ENCODE measurements at places on chromosomes 12 and 14. TPM values are rescaled to one million over a fixed set of nuclear protein-coding genes. Genes with fewer than 3 reads are reported as not detected.

DNA sequence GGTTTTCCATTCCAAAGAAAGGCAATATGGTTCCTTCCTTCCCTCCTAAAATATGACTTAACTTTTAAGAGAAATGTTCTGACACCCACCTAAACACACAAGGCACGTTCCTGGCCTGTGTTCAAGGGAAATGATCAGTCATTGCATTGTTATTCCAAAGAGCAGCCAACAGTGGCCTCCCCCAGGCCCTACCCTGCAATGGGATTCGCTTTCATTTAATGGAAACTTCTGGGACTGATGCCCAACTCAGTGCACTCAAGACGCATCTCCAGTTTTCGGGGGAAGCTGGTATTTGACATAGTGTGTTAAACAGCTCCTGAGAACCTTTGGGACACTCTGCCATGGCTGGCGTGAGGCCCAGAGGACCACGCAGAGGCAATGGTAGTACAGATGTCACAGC is 65.9 kb downstream of the DDX51 start:
- no peak for DNase-seq

DNA sequence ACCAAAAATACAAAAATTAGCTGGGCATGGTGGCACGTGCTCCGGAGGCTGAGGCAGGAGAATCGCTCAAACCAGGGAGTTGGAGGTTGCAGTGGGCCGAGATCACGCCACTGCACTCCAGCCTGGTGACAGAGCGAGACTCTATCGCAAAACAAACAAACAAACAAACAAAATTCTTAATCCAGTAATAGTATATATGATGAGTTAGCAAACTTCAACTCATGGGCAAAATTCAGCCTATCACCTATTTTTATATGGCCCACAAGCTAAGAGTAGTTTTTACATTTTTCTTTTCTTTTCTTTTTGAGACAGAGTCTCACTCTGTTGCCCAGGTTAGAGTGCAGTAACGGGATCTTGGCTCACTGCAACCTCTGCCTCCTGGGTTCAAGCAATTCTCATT is 14.9 kb downstream of the ATF7 start:
- DNase-seq, result no peak

DNA sequence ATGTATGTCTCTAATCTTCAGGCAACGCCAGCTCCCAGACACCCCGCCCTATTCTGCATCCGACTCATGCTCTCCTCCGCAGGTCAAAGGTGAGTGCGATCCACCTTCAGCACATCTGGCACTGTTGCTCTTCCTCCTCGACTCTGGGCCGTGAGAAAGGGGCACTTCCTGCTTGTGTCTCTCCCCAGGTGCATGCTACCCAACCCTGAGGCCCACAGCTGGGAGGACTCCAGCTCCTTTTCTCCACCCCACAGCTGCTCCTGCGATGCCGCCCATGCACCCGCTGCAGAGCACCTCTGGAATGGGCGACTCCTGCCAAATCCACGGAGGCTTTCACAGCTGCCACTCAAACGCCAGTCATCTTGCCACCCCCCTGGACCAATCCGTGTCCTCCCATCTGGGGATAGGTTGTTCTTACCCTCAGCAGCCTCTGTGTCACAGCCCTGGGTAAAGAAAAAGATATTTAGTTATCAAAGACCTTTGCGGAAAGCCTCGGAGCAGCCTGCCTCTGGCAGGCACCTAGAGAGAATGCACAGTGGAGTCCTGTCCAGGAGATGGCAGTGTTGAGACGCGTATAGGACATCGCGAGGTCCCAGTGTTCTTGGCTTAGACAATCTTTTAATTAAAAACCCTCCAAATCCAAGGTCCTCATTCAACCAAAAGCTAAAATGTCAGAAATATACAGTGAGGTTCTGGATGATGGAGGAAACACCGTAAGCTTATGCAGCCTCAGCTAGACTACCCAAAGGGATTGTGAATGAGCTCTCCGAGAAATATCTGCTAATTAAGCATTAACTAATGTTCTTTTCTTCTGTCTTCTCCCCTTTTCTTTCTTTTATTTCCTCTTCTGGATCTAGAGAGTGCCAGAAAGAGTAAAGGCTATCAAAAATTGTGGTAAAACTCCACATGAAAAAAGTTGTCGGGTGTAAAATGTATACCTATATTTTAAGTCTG is 54.3 kb downstream of the MYRFL start:
- peak; percentile 23 for DNase-seq

DNA sequence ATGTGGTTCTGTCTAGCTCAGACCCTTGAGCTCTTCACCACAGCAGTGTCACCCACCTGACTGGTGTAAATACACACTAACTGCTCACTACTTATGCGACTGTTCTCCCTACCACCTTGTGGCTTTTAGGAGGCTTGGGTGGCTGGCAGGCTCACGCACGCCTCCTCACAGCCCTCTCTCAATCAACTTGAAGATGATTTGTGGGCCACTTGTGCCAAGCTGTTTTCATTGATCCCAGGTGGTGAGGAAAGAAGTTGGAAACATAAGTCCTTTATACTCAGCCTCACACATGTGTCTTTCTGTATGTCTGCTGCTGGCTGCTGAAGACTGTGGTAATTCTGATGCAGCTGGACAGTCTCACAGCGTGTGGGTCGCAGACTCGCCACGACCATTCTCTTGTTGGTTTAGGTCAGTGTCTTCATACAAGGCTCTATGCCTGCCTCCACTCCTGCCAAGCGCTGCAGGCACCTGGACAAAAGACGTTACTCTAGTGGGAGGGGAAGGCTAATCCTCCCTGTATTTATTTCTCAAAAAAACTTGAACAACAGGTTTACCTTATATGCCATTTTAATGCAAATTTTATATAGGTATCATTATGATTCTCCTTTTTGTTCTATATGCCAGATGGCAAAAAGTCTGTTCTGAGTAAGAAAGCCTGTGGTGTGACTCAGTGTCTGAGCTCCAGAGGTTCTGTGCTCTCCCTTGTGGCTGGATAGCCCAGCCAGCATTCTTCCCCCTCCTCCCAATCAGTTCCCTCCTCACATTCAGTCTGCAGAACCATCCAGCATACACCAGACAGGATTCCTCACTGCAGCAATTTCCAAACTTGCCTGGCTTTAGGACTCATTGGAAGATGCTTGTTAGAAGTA is 115.6 kb downstream of the DIP2B start:
- DNase-seq, result no peak

GRCh38 chr14:33057585-33057984 is 118.9 kb downstream of the NPAS3 start:
- DNase-seq, result no peak

RNF10 gene
- 98.0 TPM for total RNA-seq

RCOR1 gene
- 6.5 TPM for total RNA-seq

SPSB2 gene
- total RNA-seq, result 9.2 TPM

DENND5B gene
- 43.9 TPM for total RNA-seq

DNA sequence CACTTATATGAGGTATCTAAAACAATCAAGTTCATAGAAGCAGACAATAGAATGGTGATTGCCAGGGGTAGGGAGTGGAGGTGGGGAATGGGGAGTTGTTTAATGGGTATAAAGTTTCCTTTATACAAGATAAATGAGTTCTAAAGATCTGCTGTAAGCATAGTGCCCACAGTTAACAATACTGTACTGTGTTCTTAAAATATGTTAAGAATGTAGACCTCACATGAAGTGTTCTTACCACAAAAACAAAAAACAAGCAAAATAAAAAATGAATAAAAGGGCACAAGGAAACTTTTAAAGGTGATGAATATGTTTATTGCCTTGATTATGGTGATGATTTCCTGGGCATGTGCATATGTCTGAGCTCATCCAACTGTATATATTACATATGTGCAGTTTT is 211.8 kb downstream of the MSRB3 start:
- DNase-seq, result no peak

CD4 gene
- total RNA-seq, result 25.0 TPM

DNA sequence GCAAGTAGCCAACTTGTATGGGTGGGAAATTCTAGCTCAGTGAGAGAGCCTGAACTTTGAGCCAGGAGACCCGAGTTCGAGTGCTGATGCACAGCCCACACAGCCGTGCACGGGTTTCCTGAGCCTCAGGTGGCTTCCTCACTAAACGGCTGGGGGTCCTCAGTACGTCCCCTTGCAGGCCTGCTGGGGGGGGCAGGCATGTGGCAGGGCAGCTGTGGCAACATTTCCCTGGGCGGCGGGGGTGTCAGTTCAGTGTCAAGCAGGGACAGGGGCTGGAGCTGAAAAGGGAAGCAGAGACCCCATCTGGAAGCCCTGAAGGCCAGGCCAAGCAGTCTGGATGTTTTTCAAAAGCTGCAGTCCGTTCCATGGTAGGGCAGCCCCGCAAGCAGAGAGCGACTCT is 14.6 kb upstream of the DIO3 start:
- no peak for DNase-seq

DNA sequence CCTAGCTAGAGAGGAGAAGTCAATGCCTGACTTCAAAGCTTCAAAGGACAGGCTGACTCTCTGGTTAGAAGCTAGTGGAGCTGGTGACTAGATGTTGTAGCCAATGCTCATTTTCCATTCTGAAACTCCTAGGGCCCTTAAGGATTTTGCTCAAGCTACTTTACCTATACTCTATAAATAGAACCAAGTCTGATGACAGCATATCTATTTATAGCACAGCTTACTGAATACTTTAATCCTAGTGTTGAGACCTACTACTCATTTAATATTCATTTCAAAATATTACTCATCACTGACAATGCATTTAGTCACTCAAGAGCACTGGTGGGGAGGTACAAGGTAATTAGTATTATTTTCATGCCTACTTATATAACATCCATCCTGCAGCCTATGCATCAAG is 137.2 kb upstream of the PELI2 start:
- no peak for DNase-seq

DCD gene
- not detected for total RNA-seq

KRT83 gene
- not detected for total RNA-seq
